ENCODE measurements at places on chromosomes 2 and 18.

GRCh38 chr2:187057466-187057865 is 208.5 kb upstream of the ZSWIM2 start:
- DNase-seq: no peak

GRCh38 chr2:213119061-213119809 is 32.2 kb downstream of the IKZF2 start:
- peak; percentile 3 for DNase-seq

DNA sequence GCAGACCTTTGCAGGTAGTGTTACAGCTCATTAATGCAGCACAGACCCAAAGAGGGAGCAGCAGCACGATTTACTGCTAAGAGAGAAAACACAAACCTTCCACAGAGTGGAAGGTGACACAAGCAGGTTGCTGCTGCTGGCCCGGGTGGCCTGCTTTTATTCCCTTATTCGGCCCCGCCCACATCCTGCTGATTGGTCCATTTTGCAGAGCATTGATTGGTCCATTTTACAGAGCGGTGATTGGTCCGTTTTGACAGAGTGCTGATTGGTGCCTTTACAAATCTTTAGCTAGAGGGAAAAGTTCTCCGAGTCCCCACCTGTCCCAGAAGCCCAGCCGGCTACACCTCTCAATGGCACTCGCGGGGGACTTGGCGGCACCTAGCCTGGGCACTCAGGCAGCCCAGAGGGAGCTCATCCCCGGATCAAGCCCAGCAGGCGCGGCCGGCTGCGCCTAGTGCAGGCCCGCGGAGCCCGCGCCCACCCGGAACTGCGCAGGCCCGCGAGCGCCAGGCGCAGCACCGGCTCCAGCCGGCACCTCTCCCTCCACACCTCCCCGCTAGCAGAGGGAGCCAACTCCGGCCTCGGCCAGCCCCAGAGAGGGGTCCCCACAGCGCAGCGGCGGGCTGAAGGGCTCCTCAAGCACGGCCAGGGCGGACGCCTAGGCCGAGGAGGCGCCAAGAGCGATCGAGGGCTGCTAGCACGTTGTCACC is 825.6 kb upstream of the HS6ST1 start:
- no peak for DNase-seq

- DNase-seq: no peak
Measured at GRCh38 chr18:36330435-36331052, 33.0 kb downstream of the FHOD3 start.

GRCh38 chr2:62586981-62587380 is 81.0 kb upstream of the TMEM17 start:
- no peak for DNase-seq

GRCh38 chr2:28239207-28239606 is 153.5 kb upstream of the FOSL2 start:
- DNase-seq: no peak

All from RWPE1 (cell line).